B cell (primary cell): ENCODE measurements at places on chromosomes 3 and 15. TPM values are rescaled to one million over a fixed set of nuclear protein-coding genes. Genes with fewer than 3 reads are reported as not detected.

Gene PPP1R14D
- not detected in 2 replicates for total RNA-seq

Gene WDR82
- 94.0 and 101 TPM in 2 replicates for total RNA-seq

Gene SPINK8
- not detected in 2 replicates for total RNA-seq

Gene FSTL1
- total RNA-seq: not detected in 2 replicates
